ENCODE measurements at places on chromosomes 7 and 10.

- DNase-seq = peak; percentile 24
These were observed 100.7 kb upstream of the DKK1 start for GRCh38 chr10:52213321-52213752.

- DNase-seq = peak; percentile 71
These were observed 40.0 kb downstream of the HK1 start for GRCh38 chr10:69318106-69318866.

GRCh38 chr10:90959826-90960225 lies 38.9 kb upstream of the ANKRD1 start:
- no peak for DNase-seq

DNA sequence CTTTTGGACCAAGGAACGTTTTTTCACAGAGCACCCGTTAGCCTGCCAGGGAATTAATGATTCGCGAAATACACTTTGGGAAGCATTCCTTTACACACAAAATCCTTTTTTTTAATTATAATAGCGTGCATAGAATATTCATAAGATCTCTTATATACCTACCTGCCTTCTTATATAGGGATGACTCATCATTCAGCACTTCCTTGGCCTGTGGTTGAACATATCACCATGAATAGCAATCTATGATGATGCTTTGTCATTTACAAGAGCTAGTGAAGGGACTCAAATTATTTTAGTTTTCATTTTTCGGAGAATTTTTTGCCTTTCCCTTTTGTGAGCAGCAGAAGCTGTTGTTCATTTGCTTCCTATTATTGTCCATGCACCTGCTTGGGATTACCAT lies 97.0 kb downstream of the CDH23 start:
- DNase-seq = no peak

GRCh38 chr7:36084485-36085091 lies 68.5 kb upstream of the EEPD1 start:
- peak; percentile 11 for DNase-seq

DNA sequence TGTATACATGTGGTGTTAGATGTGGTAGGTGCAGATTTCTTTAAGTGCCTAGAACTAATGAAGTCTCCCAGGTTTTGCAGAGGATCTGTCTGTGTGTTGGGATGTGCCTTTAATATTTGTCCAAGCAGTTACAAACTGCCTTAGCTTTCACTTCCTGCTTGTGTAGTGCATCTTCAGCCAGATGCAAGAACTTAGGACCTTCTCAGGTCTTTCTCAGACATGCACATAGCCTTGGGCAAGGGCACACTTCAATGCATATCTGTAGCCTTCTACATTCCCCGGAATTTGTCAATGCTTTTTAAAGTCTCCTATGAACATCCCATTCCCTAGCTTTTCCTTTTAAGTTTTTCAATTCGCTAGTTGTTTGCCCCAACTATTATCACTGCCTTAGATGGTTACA lies 47.2 kb upstream of the SLC39A12 start:
- DNase-seq = no peak

- DNase-seq = no peak
These were observed 32.3 kb downstream of the PPP2R2D start for GRCh38 chr10:131933016-131933695.

- no peak for DNase-seq
These were observed 177.7 kb upstream of the SP8 start for GRCh38 chr7:20964281-20964918.

- DNase-seq = no peak
These were observed 8.6 kb downstream of the CHST12 start for GRCh38 chr7:2411815-2412586.

DNA sequence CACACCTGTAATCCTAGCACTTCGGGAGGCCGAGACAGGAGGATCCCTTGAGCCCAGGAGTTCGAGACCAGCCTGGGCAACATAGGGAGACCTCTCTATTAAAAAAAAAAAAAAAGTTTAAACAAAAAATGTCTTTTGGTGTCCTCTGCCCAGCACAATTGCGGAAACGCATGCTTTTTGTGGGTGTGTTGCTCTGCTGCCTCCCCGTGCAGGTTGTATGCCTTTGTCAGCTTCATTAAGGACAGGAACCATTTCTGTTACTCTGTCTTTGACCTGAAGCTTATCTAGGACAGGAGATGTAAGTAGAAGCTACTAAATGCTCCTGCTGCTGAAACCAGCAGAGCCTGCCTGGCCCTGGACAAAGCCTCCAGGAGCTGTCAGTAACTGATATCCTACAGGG lies 21.3 kb upstream of the ANKRD2 start:
- DNase-seq = no peak

DNA sequence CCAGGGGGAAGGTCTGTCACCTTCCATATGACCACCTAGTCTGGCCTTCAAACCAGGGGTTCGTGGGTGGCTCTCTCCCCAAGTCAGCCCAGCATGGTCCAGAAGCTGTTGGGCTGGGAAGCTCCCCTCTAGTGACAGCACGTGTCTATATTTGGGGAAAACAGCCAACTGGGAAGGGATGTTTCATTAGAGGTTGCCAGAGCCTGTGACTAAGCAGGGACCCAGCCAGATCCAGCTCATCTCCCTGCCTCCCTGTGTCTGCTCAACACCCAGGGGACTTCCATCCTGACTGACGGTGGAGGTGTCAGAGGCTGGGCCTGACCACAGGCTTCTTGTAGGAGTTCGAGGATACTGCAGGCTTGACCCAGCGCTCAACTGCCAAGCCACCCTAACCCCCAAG lies 10.5 kb downstream of the STYXL1 start:
- DNase-seq = peak; percentile 74

DNA sequence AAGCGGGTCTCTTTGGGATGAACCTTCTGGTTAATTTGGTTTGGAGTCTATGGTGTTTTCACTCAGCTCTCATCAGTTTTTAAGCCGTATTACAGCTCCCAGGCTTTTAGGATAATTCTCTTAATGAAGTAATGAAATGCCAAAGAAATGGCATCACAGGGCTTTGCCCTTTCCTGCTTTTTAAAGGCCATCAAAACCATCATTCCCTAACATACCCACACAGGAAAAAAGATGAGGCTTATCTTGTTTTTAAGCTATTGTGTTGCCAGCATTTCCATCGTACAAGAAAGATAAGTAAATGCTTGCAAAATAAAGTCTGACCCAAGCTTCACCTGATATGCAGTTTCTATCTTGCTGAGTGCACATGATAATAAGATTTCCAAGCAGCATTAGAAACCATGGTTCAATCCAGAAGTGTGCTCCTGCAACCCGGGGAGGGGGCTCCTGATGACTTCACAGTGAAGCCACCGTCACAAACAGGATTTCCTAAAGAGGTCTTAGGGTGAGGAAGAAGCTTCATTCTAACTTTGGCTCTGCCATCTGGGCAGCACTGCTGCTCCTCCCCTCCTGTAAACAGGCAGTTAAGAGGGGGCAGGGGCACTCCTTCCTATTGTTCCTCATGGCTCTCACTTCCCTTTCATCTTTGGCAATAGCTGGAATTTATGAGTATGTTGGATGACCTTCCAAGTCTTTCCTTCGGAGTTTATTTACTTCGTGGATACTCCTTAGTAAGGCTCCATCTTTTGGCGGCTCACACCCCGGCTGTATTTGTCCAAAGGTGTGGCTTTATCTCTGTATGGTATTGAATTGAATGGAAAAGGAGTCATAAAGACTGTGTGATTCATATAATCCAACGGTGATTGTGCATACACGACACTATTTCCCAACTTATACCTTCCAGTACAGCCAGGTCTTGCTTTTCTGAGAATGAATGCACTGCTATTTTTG lies 55.2 kb upstream of the FAM133B start:
- no peak for DNase-seq

DNA sequence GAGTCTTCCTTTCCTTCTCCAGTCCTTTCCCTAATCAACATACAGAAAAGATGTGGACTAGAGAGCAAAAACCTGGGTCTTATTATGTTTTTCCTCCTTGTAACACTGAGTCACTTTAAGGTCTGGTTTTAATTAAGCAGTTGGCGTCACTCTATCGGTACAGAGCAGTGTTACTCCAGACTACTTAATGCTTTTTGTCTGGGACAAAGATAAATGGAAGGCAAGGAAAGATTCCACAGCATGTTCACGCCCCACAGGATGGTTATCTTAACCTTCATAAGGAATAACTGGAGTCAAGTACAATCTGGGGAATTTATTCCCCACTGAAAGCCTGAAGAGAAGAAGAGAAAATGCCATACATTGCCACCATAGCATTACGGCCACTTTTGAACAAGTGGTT lies 145.7 kb downstream of the ELAPOR2 start:
- peak; percentile 67 for DNase-seq

DNA sequence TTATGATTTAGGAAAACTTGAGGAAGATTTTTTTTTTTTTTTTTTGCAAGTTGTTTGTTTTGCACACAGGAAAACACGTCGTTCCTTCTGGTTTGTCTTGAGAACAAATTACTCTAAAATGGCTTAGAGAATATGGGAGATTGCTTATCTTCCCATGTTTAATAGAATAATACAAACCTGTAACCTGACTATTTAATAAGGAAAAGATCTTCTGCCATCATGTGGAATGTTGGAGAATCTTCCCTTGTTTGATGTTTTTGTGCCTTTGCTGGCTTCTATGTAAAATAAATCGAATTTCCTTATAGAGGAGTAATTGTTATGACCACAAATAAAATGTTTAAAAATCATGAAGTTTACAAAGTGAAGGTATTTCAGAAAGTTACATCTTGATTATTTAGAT lies 818.8 kb downstream of the GATA3 start:
- no peak for DNase-seq

DNA sequence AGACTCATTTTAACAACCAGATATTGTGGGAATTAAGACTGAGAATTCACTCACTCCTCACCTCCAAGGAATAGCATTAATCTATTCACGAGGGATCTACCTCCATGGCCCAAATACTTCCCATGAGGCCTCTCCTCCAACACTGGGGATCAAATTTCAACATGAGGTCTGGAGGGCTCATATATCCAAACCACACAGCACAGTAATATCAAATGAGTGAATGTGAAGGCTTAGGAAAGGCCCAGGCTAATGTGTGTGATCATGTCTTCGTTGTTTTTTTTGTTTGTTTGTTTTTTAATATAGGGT lies 46.5 kb downstream of the HIBADH start:
- no peak for DNase-seq

DNA sequence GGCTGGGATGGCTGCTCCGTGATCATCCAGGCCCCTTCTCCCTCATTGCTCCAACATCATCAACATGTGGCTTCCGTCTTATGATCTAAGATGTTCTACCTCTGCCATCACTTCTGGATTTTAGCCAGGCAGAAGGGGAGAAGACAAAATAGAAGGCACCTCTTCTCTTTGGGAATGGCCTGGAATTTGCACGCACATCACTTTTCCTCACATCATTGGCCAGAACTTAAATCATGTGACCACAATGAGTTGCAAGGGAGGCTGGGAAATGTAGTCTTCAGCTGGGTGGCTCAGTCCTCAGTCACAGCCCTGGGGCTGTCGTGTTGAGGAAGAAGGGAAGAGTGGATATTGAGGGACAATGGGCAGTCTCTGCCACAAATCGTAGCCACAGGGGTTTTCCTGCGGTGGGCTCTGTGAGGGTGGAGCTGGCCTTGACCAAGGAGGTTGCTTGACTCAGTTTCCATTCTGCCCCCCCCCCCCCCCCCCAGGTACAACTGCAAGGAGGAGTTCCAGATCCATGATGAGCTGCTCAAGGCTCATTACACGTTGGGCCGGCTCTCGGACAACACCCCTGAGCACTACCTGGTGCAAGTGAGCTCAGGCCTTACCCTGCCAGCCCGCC lies 50.3 kb downstream of the PALD1 start:
- DNase-seq = no peak

DNA sequence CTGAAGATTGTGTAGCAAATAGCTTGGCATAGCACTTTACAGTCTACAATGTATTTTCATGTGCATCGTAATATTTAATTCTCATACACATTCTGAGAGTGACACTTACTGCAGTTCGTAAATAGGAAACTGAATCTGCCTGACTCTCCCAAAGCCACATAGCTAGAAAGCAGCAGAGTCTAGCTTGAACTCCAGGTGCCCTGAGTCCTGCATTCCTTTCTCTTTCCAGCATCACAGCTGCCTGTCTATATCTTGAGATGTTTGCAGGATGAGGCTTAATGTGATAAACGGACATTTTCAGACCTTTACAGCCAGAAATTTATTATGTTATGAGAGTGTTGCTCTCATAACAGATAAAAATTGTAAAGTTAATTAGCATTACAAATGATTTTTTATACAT lies 132.9 kb upstream of the PLXDC2 start:
- DNase-seq = no peak

- DNase-seq = no peak
These were observed 4.3 kb upstream of the GIMAP5 start for GRCh38 chr7:150732786-150733481.

- no peak for DNase-seq
These were observed 88.5 kb downstream of the PPP1R17 start for GRCh38 chr7:31775556-31775955.

DNA sequence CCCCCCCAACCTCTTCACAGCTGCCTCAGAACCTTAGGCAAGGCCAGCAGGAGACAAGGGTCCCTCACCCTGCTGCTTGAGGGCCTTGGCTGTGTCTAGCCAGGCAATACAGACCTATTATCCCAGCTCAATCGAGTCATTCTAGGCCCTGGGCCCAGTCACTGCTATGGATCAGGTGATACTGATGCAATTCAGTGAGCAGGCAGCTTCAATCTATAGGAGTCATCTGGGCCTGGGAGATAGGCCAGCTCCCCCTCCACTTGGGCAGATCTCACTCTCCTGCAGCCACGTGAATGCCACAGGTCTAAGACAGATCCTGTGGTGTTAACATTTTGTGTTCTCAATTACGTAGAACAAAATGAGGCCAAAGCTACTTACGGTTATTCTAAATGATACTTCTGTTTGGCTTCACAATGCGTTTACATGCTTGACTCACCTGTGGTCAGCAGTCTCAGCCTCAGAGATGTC lies 68.0 kb upstream of the LRRC4 start:
- DNase-seq = no peak

DNA sequence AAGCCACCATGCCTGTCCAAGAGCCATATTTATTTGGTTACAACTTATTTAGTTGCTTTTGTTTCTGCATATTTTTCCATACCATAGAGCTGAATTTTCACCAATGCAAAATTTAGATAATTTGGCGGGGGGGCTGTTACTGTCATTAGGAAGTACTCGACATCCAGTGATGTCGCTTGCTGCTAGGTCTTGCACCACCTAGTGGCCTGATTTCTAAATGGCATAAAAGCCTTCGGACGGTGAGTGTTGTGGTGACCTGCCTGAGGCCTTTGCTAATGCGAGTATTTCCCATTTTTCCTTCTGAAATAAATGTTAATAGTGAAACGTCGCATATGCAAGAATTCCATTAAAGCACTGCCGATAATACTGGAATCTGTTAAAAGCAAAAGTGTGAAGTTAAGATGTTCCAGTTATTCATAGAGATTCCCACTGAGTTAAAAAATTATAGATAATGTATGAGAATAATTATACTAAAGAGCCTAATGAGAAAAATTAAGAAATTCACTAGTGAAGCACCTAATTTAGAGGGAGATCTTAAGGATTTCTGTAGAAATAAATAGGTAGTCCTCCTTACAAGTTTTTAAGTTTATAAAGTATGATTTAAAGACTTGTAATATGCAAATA lies 86.1 kb upstream of the DNAJB6 start:
- peak; percentile 22 for DNase-seq

GRCh38 chr7:20033621-20034400 lies 183.4 kb downstream of the MACC1 start:
- peak; percentile 94 for DNase-seq

Data from GM04504 (cell line).